ENCODE measurements at places on chromosomes 6 and 20.

DNA sequence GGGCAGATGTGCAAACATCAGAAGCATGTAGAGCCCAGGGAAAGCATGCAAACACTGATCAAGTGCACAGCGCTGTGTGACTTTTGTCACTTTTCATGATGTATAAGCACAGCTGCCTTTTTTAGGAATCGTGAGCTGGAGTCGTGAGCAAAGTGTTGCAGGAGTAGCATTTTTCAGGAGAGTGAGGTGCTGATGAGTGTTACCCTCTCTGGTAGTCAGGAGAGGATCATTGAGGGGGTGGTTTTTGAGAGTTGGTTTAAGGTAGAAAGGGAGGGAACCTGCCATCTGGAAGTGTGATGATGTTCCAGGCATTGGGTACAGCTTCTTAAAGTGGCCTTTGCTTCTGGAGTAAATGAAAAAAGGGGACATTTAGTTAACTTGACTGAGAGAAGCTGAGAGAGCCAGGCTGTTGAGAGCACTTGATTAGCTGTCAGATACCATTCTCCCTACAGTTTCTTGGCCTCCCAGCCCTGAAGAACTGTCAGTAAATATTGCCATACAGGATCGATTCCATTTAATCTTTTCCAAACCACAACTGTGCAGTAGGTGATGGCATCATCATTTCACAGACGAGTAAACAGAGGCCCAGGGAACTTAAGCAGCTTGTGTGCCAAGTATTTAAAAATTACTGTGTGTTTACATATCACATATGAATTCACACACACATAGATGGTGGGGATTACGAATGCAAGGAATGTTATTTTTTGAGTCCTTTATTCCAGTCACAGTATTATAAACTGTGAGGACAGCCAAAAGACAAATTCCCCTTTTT, 28.9 kb downstream of the TPD52L1 start:
- no peak for DNase-seq

DNA sequence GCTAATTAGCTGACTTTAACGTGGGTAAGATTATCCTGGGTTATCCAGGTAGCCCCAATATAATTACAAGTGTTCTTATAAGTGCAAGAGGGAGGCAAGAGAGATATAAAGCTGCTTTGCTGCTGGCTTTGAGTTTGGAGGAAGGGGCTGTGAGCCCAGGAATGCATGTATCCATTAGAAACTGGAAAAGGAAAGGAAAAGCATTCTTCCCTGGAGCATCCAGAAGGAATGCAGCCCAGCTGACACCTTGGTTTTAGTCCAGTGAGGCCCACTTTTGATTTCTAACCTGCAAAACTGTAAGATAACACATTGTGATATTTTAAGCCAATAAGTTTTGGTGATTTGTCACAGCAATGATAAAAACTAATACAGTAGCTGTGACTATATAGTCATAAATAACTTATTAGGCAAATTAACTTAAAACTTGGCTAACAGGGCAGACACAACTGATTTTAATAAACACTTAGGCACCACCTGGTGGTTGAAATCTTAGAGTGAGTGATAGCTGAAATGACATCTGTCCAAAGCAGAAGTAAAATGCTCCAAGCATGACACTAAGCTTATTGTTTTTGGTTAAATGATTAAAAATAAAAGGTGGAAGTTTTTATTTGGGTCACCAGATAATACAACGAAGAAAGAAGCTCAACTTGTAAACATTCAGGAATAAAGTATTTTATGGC, 35.6 kb downstream of the ADGRF4 start:
- no peak for DNase-seq

- no peak for DNase-seq
These were observed 459.4 kb upstream of the JARID2 start for GRCh38 chr6:14786455-14786854.

GRCh38 chr6:89936177-89936576, 41.9 kb downstream of the GJA10 start:
- no peak for DNase-seq

DNA sequence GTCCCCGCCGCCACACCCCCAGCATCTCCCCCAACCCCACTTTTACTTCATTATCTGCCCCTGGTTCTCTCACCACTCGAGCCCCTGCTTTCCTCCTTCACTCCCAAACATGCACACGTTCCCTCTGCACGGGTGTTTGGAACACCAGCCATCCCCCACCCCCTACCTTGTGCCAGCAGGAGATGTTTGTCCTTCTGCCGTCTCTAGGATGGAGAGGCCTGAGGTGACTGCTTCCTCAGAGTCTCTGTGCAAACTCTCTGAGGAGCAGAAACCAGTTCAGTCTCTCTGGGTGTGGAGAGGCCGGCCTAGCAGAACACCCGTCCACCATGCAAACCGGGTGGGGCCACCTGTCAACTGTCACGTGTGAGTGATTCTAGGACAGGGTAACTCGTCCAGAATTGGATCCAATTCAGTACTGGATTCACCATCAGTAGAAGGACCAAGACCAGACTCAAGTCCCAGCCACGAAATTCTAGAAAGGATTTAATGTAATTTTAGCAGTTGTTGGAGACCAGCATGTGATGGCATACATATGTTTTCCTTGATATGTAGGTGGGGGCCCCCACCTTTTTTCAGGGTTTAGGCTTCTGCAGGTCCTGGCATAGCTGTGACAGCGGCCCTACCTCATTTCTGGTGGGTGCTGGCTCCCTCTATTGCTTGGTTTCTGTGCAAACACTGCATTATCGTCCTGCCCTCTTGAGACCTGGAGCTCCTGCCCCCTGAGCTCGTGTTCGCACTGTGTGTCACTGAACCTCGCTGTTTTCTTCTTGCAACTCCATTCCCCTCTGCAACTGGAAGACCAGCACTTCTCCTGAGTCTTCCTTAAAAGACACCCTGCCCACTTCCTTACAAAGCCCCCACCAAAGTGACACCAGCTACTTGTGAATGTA, at the start of gene RAET1E:
RAET1E (minus strand) TSS at position 259 of the 890 bp plus-strand sequence. CDS start 7,212 bp downstream, outside the sequence.
- no peak for DNase-seq

DNA sequence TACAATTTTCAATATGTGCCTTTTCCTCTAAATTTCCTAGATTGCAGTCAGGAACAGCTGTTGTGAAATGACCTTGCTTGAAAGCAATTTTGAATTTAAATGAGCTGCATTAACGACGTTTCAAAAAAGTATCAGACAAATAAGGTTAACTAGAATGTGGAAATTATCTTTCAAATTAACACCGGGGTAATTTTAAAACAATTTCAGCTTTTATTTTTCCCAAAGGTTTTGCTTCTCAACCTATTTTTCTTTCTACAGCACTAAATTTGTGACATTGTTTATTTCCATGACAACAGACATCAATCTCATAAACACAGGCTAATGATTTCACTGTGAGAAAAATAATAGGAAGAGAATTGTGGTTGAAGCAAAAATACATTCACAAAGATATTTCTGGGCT, 38.5 kb downstream of the COL12A1 start:
- DNase-seq: no peak

DNA sequence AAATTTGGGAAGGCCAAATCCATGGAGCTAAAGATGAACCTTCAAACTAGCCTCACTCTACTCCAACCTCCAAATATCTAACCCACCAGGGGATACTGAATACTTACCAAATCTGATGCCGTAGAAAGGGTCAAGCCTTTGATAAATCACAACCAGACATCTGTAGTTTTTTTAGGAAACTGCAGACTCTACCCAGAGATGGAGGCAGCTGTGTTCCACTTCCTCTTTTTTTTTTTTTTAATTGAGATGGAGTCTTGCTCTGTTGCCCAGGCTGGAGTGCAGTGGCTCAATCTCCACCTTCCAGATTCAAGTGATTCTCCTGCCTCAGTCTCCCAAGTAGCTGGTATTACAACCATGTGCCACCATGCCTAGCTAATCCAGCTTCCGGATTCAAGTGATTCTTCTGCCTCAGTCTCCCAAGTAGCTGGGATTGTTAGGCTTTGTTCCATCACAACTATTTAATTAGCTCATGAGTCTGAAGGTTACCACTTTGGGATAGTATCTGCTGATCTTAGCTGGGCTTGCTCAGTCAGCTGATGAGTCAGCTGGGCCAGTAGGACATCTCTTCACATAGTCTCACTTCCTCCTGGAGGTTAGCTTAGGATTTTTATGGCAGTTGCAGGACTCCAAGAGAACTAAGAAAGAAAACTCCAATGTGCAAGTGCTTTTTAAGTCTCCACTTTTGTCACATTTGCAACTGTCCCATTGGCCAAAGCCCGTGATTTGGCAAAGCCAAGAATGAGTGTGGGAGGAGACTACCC, 13.3 kb downstream of the FRK start:
- no peak for DNase-seq

GRCh38 chr20:26163890-26164289, 467.2 kb upstream of the ZNF337 start:
- no peak for DNase-seq

- no peak for DNase-seq
These were observed 80.5 kb upstream of the CNR1 start for GRCh38 chr6:88246654-88247053.

- DNase-seq: no peak
These were observed 30.4 kb upstream of the SNX9 start for GRCh38 chr6:157792671-157793070.

DNA sequence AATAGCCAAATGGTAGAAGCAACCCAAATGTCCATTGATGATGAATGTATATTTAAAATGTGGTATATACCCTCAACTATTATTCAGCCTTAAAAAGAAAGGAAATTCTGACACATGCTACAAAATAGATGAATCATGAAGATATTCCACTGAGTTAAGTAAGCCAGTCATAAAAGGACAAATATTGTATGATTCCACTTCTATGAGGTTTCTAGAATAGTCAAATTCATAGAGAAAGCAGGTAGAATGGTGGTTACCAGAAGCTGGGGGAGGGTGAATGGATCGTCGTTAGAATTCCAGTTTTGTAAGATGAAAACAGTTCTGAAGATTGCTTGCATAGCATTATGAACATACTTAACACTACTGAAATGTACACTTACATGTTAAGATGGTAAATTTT, 214.3 kb upstream of the MYLIP start:
- no peak for DNase-seq

- no peak for DNase-seq
These were observed 52.6 kb downstream of the COL19A1 start for GRCh38 chr6:69918813-69919475.

DNA sequence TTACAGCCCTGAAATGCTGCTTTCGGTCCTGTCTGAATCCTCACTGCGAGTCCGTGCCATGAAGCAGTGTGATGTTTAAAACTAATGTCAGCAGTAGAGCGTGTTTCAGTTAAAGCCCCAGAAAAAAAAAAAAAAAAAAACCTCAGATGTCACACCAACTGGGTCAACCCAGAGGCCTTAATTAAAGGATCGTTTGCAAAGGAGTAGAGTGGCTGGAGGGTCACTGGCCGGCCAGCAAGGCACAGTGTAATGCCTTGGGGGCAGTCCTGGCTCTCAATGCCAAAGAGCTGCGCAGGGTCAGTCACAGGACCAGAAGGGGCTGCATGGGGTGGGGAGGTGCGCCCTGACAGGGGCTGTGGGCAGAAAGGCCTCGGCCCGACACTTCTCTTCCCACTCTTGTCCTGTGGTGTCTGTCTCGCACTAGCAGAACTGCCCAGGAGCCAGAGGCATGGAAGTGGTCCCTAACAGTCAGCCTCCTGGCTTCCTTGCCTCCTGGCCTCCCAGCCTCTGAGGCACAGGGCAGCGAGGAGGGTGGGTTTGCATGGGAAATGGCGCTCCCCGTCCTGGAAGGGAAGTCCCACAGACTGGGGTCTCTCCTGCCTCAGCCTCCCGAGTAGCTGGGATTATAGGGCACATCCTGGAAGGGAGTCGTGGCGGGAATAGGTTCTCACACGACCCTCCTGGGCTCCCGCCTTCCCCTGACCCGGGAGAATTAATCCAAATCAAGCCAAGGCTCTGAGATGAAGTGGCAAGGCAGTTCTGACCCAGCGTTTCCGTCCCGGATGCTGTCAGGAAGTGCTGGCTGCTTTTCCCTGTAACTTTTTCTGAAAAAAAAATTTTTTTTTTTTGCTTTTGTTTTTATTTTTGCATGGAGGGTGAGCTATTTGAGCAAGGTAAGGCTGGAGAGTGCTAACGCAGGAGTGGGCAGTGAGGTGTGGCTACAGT, 53.7 kb upstream of the MPC1 start:
- no peak for DNase-seq

DNA sequence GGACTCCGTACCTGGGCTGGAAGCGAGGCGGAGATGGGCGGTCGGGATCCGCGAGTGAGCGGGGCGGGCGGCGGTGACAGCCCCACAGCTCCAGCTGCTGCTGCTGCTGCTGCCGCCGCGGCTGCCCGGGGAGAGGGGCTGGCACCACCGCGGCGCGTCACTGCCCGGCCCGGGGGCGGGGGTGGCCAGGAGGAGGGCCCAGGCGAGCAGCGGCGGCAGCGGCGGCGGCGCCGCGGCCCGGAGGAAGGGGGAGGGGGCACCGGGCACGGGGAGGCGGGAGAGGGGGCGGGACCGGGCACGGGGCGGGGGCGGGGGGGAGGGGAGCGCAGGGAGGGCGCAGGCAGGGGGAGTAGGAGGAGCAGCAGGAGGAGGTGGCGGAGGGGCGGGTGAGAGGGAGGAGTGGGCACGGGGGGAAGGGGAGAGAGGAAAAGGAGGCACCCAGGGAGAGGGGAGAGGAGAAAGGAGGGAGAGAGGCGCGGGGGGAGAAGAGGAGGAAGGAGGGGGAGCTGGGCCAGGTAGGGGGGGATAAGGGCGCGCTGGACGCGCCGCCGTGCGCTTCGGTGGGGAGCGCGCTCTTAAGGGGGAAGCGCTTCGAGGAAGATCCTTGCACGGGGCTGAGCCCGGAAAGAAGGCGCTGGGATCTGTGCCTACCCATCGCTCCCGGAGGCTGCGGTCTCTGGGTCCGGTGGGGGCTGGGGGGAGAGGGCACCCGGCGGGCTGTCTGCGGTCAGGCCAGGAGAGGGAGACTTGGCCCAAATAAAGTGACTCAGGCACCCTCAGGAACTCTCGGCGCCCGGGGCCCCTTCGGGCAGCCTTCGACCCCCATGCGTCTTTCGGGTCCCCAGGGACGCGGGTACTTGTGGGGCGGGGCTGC, 101.5 kb downstream of the NOL4L start:
- no peak for DNase-seq

- DNase-seq: no peak
These were observed 23.1 kb upstream of the VIP start for GRCh38 chr6:152727507-152727906.

DNA sequence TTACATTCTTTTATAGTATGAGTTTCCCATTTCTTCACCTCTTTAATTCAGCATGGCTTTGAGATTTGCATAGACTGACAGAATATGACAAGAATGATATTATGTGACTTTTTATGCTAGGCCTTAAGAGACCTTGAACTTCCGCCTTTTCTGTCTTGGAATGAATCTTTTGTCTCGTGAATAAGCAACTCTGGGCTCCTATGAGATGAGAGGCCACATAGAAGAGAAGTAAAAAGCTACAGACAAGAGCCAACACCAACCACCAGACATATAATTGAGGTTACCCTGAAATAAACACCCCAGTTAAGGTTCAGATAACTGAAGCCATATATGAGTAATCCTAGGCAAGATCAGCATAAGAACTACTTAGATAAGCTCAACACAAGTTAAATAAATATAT, 600.8 kb downstream of the MEI4 start:
- no peak for DNase-seq

GRCh38 chr20:21028921-21029320, 77.2 kb downstream of the LINC00237 start:
- DNase-seq: no peak

- DNase-seq: no peak
These were observed 36.7 kb downstream of the LRFN2 start for GRCh38 chr6:40550202-40551101.
